Dermis microvascular lymphatic vessel endothelial cell (primary cell): ENCODE measurements at places on chromosomes 2 and 18. TPM values are rescaled to one million over a fixed set of nuclear protein-coding genes. Genes with fewer than 3 reads are reported as not detected.

Gene LAMA3
- total RNA-seq: 6.5 and 7.0 TPM in 2 replicates

Gene TMEM37
- 0.13 TPM in 2 replicates for total RNA-seq

Gene ZNF521
- 66.4 and 151 TPM in 2 replicates for total RNA-seq

Gene CHRNG
- total RNA-seq: not detected in 2 replicates

Gene CTIF
- 12.6 and 18.0 TPM in 2 replicates for total RNA-seq

Gene NT5C1B
- not detected in 2 replicates for total RNA-seq

Gene RIT2
- total RNA-seq: not detected in 2 replicates
